ENCODE measurements at places on chromosomes 1 and 21. TPM values are rescaled to one million over a fixed set of nuclear protein-coding genes. Genes with fewer than 3 reads are reported as not detected.

DNA sequence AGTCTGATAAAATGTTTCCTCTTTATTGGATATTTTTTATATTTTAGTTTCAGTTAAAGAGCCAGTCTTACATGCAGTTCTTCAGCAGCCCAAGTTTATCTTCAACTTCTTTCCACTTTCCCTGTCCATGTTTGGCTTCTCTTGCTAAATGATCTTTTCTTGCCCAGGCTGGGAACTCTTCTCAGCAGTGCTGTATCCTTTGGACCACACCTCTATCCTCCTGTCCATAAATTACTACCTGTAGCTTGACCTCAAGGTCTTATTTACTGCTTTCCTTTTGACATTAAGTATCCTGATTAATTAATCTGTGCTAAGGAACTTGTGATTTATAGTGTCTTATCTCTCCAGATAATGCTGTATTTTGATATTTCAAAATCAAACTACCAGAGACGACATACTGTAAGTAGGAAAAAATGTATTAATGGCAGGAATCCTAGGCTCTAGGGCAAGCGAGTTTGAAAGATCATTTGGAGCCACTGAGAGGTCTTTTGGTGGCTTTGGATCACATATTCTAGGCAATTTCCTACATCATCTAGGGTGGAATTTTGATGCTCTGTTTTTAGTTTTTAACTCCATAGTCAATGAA, 20.5 kb upstream of the PDC start:
- no peaks in the 10 kb centered on the region for H3K27me3 ChIP-seq
- H3K4me3 ChIP-seq, result no peak overlapping the region
- H3K4me1 ChIP-seq, result no peaks in the 10 kb centered on the region
- peak overlapping the region; percentile 34 for H3K27ac ChIP-seq
- no peak for DNase-seq
- no peaks in the 10 kb centered on the region for H3K36me3 ChIP-seq

GRCh38 chr21:31524140-31524539, 135.4 kb upstream of the SOD1 start:
- no peaks in the 10 kb centered on the region for H3K27me3 ChIP-seq
- no peak overlapping the region for H3K4me3 ChIP-seq

GRCh38 chr1:167790117-167790516, 68.3 kb downstream of the MPZL1 start:
- no peaks in the 10 kb centered on the region for H3K4me1 ChIP-seq
- H3K27ac ChIP-seq, result no peak overlapping the region
- H3K4me3 ChIP-seq, result no peak overlapping the region
- H3K27me3 ChIP-seq, result no peaks in the 10 kb centered on the region

Gene PIK3R3
- total RNA-seq, result 6.2 TPM

Gene CDC73
- 49.6 TPM for total RNA-seq

- H3K4me1 ChIP-seq, result peaks cover 24% of the 10 kb centered on the region
- no peak overlapping the region for H3K27ac ChIP-seq
- no peak overlapping the region for H3K4me3 ChIP-seq
- H3K27me3 ChIP-seq, result no peaks in the 10 kb centered on the region
These were observed 5.3 kb downstream of the C1orf116 start for GRCh38 chr1:207027206-207027777.

DNA sequence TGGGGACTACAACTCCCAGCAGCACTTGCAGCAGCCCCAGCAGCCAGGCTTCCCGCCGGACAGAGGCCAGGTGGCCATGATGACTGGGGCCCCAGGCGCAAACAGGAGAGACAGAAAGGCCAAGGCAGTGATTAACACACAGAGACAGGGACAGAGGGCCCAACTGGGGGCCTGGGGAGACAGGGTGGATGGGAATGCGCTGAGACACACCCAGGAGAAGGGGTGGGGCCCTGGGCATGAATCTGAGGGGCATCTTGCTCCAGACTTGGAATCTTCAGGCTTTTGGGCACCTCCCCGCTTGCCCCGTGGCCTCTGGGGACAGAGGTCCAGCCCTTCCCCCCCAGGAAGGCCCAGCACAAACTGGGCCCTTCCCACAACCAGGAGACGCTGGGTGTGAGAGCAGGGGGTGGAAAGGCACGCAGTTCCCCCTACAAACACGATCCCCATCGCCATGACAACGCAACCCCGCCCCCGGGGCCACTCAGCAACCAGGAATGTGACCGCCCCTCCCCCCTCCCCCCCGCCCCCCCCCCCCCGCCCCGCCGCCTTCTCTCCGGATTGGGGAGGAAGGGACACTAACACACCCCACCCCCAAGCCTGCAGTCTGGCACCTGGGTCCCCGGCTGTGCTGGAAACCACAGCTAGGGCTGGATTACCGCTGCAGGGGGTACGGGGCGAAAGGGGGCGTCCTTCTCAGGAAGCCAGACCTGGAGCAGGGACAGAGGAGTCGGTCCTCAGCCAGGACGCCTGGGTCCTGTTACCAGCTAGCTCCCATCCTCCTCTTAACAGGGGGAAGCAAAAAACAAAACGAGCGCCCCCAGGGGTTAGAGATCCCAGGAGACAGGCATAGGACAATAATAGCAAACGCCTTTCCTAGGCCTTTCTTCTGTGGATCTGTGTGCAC, 4.5 kb downstream of the HDGF start:
- peak; percentile 98 for DNase-seq
- no peaks in the 10 kb centered on the region for H3K4me1 ChIP-seq
- H3K27me3 ChIP-seq, result no peaks in the 10 kb centered on the region
- H3K4me3 ChIP-seq, result peak overlapping the region; percentile 68
- peak overlapping the region; percentile 96 for H3K27ac ChIP-seq

Data from sigmoid colon (tissue), 7 donors.